Inflammatory macrophage treated with lipopolysaccharide for 1 hour (primary cell): ENCODE measurements at places on chromosomes 6 and 20.

DNA sequence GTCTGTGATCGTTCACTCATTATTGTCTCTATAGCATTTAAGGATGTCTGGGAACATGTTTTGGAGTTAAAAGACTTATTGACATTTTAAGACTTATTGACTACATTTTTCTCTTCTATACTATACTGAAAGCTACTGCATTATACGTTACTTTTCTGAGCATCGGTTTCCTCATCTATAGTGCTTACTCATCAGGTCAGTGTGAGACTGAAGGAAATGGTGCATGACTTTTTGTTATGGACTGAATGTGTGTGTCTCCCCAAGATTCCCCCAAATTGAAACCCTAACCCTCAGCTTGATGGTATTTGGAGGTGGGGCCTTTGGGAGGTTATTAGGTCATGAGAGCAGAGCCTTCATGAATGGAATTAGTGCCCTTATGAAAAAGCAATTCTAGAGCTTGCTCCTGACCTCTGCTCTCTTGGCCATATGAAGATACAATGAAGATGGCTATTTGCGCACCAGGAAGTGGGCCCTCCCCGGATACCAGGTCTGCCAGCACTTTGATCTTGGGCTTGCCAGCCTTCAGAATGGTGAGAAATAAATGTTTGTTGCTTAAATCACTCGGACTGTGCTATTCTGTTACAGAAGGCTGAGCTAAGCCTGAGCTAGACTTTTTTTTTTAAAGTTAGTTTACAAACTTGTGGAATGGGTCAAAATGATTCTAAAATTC is 243.7 kb upstream of the RREB1 start:
- DNase-seq: peak; percentile 44

DNA sequence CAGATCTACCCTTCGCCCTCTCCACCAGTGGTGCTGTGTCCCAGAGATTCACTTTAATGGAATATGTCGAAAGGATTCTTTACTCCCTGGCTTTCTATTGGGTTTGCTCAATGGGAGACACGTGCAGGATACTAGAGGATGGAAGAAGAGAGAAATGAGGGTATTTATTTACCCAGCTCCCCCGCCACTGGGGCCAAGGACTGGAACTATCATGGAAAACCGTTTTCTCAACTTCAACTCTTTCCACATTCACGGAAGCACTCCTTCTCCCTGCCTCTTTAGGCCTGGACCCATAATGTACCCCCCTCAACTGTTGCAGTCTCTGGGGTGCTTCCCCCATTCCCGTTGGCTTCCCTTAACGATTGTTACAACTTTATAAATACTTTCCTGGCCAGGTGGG is 26.6 kb upstream of the RALY start:
- no peak for DNase-seq

- DNase-seq: no peak
Observed at GRCh38 chr20:44040202-44040915, 125.7 kb downstream of the TOX2 start.

DNA sequence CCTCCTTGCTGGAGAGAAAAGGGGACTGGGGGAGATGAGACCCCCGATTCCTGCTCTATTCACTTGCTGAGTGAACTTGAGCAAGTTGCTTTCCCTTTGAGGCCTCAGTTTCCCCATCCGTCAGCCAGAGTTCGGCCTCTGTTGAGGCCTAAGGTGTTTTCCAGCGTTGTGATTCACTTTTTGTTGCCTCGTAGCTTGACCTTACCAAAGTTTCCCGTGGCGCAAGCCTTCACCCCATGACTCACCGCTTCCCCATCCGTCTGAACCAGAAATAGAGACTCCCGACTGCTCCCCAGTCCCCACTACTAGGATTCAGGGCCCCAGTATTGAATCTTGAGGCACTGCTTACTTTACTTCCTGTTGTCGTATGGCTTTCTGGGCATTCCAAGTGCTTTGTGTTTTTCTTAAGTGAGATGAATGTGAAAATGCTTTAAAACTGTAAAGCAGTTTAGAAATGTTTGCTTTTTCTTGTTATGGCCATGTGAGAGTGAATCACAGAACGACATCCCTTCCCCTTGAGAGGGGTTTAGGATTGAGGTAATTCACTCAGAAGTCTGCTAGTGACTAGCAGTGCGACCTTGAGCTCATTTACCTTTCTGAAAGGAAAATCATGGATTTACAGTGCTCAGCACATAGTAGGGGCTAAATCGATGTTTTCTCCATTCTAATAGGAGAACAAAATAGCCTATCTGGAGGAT is 1.2 kb downstream of the CHMP4B start:
- DNase-seq: peak; percentile 96

- no peak for DNase-seq
Observed at GRCh38 chr6:106849676-106850332, 124.7 kb downstream of the CD24 start.

GRCh38 chr20:49275636-49276035 is 2.2 kb downstream of the ZNFX1 start:
- no peak for DNase-seq

- DNase-seq: no peak
Observed at GRCh38 chr6:11996751-11997150, 15.4 kb upstream of the HIVEP1 start.

GRCh38 chr20:24959591-24960301 is 10.7 kb downstream of the CST7 start:
- no peak for DNase-seq

- no peak for DNase-seq
Observed at GRCh38 chr20:10563935-10564492, 109.8 kb downstream of the JAG1 start.

GRCh38 chr6:70739534-70739933 is 71.9 kb downstream of the SMAP1 start:
- no peak for DNase-seq

- DNase-seq: no peak
Observed at GRCh38 chr6:170461556-170462365, 91.3 kb downstream of the PSMB1 start.

DNA sequence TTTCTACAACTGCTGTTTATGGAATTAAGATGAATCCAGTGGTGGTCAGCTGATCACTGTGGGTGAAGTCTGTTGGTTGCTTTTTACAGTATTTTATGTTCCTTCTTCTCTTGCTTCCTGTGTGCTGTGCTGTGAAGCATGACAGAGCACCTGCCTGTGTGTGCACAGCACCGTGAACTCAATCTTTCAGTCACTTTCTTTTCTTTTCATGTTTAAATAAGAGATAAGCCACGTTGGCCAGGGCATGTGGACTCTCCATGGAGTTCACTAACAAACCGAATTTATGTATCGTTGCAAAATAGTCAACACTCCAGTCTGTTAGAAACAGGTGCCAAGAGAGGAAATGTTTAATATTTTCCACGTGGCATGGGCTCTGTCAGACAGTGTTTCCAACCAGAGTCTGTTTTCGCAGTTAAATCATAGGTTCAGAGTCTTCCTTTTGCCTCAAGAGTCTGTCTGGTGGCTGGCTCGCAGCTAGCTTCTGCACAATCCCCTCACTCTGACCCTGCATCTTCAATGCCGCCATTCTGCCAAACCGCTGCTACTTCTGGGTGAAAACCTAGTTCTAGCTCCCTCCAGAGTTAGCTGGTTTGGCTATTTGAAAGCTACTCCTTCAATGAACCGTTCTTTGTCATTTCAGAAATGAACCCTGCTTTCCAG is 73.2 kb downstream of the QRSL1 start:
- no peak for DNase-seq

- peak; percentile 59 for DNase-seq
Observed at GRCh38 chr6:34816635-34817301, 24.9 kb downstream of the BLTP3A start.

DNA sequence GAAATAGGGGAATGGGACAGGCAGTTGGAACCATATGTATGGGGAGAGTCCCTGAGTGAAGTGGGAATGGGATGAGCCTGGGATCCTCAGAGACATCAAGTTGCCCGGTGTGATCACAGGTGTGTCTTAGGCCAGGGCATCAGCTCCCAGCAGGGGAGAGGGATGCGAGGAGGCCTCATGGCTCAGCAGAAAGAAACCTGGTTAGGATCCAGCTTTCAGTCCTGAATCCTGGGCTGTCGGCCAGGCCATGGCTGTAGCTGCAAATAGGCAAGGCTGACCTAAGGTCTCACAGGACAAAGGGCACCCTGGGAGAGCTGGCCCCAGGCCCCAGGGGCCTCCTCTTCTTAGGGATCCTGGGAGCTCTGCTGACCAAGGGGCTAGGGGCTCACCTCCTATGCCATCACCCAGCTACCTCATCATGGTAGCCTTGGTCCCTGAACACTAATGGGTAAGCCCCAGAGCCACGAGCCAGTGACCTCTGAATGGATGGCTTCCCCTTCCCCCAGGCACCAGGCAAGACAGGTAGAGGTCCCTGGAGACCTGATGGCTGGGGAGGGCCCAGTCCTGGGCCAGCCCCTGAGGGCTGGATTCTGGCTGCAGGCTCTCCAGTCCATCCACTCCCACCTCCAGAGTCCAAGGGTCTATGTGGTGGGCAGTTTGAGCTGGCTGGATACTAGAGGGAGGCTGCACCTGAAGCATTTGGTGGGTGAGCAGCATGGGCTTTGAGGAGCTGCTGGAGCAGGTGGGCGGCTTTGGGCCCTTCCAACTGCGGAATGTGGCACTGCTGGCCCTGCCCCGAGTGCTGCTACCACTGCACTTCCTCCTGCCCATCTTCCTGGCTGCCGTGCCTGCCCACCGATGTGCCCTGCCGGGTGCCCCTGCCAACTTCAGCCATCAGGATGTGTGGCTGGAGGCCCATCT is at the start of gene SLC22A7:
TSS of gene SLC22A7 (plus strand) at position 617 of the 921 bp plus-strand sequence. CDS start at position 716, 99 bp downstream.
- DNase-seq: no peak

- DNase-seq: no peak
Observed at GRCh38 chr20:12936020-12936419, 72.8 kb upstream of the SPTLC3 start.

DNA sequence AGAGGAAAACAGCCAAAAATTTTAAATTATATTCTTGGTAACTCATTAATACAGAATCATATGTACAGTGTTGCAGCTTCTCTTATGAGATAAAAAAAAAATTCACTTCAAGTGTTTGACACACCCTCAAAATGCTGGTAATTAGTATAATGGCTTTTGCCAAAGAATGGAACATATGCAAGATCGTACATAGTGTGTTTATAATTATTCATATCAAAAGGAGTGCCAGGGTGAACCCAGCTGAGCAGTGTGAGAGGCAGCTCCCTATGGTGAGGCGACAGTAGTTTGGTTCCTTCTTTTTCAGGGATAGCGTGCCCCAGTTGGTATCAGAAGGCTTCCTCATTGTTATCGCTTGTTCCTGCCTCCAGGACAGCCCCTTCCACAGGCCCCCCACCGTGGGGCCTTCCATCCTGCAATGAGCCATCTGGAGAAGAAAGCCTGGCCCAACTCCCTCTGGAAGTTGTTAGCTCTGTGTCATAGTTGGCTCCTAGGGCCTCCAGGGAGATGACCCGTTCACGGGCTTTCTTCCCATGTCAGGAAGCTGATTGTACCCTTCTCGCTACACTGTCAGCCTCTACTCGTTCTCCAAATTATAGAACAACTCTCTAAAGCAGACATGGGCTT is 150.7 kb downstream of the FRK start:
- DNase-seq: no peak

GRCh38 chr6:105750089-105750488 is 336.0 kb upstream of the PRDM1 start:
- no peak for DNase-seq

- DNase-seq: no peak
Observed at GRCh38 chr20:34945315-34946077, 10.1 kb downstream of the GSS start.

DNA sequence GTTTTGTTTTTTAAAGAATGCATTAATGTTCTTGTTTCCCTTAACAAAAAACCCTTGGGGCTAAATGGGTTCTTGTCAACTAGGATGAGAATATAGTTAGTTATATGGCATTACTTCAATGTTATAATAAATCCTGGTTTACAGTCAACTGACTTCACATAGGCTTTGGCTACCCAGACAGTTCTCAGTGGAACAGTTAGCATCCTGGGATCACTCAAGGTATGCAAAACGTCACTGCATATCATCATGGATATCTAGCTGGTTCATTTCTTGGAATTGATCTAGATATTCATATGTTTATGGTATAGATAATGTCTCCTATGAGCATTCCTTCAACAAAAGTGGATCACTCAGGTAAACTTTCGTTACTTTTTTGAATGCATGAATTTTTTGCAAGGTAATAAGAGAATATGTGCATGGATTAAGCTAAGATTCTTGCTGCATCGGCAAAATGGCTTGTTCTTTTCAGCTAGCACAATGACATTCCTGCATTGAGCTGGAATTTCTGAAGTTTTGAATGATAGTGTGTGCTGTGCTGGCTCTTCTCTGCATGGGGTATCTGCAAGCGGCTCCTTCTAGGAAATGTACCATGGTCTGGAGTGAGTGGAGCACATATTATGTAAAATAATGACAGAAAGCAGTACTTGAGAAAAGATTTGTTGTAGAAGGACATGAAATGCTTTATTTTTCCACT is 138.9 kb downstream of the ADGRG6 start:
- no peak for DNase-seq

- DNase-seq: no peak
Observed at GRCh38 chr6:157908369-157909281, 73.0 kb upstream of the SYNJ2 start.
